ENCODE measurements at places on chromosomes 2 and 18.

- peak; percentile 52 for DNase-seq
Measured at GRCh38 chr2:96146153-96146880, 1.1 kb upstream of the DUSP2 start.

GRCh38 chr2:63048367-63049171 lies 2.1 kb upstream of the OTX1 start:
- no peak for DNase-seq

GRCh38 chr18:74947417-74947816 lies 261.5 kb downstream of the PTGR3 start:
- no peak for DNase-seq

DNA sequence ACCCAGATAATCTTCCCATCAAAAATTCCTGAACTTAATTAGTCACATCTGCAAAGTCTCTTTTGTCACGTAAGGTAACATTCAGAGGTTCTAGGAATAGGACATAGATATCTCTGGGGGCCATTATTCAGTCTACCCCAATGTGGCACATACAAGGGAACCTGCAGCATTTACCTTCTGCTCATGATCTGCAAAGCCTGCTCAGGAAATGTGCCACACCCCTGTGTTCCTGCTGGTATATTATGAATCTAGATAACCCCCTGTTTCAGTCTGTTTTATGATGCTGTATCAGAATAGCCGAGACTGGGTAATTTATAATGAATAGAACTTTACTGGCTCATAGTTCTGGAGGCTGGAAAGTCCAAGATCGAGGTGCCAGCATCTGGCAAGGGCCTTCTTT lies 103.5 kb downstream of the ARL4C start:
- no peak for DNase-seq

DNA sequence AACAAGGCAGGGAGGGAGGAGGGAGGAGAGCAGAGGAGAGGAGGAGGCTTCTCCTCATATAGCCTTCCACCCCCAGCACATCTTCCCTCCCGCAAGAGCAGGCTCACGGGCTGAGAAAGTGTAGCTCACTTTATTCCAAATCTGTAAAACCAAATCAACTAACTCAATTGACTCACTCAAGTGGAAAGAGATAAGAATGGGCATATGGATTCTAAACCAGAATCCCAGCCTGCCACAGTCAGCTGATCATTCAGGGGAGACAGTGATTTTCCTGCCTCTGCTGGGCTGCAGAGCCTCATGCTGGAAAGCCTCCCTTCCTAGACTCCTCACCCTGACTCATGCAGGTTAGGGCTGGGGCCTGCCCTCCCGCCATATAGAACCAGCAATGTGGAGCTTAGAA lies 4.2 kb upstream of the TWSG1 start:
- no peak for DNase-seq

DNA sequence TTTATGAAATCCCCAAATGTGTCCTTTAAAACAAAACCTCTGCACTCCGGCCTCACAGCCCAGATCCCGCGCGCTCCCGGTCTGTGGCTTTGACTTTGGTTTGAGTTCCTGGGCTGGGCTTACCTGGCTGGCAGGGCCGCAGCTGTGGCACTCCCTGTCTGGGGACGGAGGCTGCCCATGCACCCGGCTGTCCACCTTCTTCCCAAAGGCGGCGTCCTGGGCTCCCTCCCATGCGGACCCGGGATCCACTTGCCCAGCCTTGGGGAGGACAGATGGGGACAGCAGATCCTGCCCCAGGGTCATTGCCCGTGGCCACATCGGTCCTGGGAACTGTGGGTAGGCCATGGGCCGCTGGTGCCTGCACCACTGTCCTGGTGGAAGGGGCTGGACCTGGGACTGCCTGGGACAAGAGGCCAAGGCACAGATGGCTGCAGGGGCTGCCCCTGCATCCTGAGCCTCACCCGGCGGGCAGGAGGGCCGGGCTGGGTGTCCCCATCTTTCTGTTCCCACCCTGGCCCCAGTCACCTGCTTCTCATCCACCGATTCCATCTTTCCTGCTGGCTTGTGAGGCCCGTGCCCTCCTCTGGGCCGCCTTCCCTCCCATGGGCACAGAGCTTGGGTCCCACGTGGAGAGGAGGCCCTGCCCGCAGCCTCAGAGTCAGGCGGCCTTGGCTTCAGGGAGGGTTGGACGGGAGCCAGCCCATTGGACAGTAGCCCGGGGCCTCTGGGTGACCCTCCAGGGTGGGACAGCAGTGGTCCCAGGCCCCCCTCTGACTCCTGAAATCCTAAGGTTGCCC lies 27.7 kb downstream of the NFATC1 start:
- no peak for DNase-seq

- DNase-seq = no peak
Measured at GRCh38 chr2:217305882-217306281, 446.0 kb upstream of the TNP1 start.

- no peak for DNase-seq
Measured at GRCh38 chr2:21220930-21221329, 97.2 kb downstream of the TDRD15 start.

Data from heart right ventricle (tissue), 16 donors.